Effector memory CD4-positive, alpha-beta T cell (primary cell): ENCODE measurements at places on chromosomes 13 and 19.
A peak's percentile ranks its signal among the peaks of the same experiment; 100 is the strongest.

- no peaks in the 10 kb centered on the region for H3K4me1 ChIP-seq
- H3K36me3 ChIP-seq, result no peaks in the 10 kb centered on the region
- H3K27me3 ChIP-seq, result no peaks in the 10 kb centered on the region
These were observed 71.0 kb downstream of the ITGBL1 start for GRCh38 chr13:101523154-101524131.

GRCh38 chr13:79432992-79433391 is 26.9 kb upstream of the RBM26 start:
- H3K4me1 ChIP-seq, result no peaks in the 10 kb centered on the region
- DNase-seq, result no peak
- H3K36me3 ChIP-seq, result no peaks in the 10 kb centered on the region
- H3K27me3 ChIP-seq, result no peaks in the 10 kb centered on the region
- H3K4me3 ChIP-seq, result no peak overlapping the region

DNA sequence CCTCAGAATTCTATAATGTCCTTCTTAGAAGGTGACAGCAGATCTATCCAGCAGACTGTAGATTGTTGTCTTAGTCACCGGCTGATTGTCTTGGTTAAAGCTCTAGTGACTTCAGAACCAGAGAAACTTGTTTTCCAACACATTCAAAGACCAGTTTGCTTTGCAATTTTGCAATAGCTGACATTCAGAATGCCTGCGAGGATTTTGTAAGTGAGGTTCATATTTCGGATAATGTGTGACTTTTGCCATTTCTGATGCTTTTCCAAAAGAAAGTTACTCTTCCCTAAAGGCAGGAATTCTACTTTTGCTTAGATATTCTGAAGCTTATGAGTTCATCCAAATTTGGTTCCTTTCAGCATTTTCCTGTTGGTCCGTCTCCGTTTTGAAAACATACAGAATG is 13.2 kb downstream of the SPINT2 start:
- H3K4me3 ChIP-seq, result no peak overlapping the region
- H3K27ac ChIP-seq, result no peak overlapping the region
- DNase-seq, result no peak
- H3K4me1 ChIP-seq, result no peaks in the 10 kb centered on the region

DNA sequence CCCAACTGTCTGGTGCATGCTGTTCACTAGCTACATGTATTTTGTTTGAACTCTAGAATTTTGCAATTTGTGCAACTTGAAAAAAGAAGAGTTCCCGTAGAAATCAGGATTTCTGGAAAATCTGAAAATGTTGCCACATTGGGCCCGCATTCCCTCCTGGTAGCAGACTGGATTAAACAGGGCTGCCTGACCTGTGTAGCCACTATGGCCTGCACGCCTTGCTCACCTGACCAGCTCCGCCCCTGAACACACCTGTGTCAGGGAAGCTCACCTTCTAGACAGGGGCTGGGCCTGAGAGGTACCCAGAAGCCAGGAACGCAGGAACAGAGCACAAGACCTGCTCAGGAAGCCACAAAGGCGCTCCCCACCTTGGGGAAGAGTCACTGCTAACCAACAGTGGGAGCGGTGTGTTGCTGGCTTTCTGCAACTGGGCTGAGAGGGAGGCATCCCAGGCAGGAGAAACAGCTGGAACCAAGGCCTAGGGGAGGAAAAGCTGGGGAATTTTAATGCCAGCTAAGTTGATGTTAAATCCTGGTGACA is 106.5 kb downstream of the UQCRFS1 start:
- no peaks in the 10 kb centered on the region for H3K4me1 ChIP-seq
- no peak overlapping the region for H3K4me3 ChIP-seq
- no peaks in the 10 kb centered on the region for H3K36me3 ChIP-seq
- no peak overlapping the region for H3K27ac ChIP-seq
- H3K27me3 ChIP-seq, result no peaks in the 10 kb centered on the region

GRCh38 chr13:39321574-39321973 is 281.4 kb downstream of the LHFPL6 start:
- no peak overlapping the region for H3K27ac ChIP-seq
- H3K27me3 ChIP-seq, result peaks cover 5% of the 10 kb centered on the region
- no peak for DNase-seq
- H3K4me1 ChIP-seq, result no peaks in the 10 kb centered on the region

GRCh38 chr13:39967199-39967959 is 311.9 kb downstream of the COG6 start:
- no peak overlapping the region for H3K4me3 ChIP-seq
- H3K4me1 ChIP-seq, result no peaks in the 10 kb centered on the region
- H3K27me3 ChIP-seq, result no peaks in the 10 kb centered on the region
- no peak overlapping the region for H3K27ac ChIP-seq
- H3K36me3 ChIP-seq, result no peaks in the 10 kb centered on the region

GRCh38 chr13:80510686-80511085 is 169.8 kb upstream of the SPRY2 start:
- no peak overlapping the region for H3K4me3 ChIP-seq
- H3K4me1 ChIP-seq, result no peaks in the 10 kb centered on the region
- DNase-seq, result no peak
- H3K27me3 ChIP-seq, result no peaks in the 10 kb centered on the region

DNA sequence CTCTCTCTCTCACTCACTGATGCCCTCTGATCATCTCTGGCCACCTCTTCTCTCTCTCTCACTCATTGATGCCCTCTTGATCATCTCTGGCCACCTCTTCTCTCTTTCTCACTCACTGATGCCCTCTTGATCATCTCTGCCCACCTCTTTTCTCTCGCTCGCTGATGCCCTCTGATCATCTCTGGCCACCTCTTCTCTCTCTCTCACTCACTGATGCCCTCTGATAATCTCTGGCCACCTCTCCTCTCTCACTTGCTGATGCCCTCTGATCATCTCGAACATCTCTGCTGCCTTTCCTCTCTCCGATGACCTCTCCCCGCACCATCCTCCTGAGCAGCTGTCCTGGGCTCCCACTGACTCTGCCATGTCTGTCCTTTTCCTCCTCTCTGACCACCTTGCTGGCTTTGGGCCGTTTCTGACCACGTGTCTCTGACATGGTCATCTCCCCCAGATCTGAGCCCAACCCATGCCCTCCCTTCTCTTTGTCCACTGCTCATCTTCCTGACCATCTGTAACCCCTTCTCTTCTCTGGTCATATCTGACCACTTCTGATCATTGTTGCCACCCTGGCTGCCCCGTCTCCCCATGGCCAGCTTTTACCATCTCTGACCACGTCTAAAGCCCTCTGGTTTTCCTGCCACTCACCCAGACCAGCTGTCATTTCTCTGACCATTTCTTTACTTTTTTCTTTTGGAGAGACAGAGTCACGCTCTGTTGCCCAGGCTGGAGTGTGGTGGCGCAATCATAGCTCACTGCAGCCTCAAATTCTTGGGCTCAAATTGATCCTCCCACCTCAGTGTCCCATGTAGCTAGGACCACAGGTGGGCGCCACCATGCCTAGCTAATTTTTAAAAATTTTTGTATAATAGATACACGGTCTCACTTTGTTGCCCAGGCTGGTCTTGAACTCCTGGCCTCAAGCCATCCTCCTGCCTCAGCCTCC is 2.4 kb downstream of the LRFN3 start:
- H3K36me3 ChIP-seq, result peaks cover 17% of the 10 kb centered on the region
- peaks cover 28% of the 10 kb centered on the region for H3K4me1 ChIP-seq
- no peak overlapping the region for H3K27ac ChIP-seq
- no peaks in the 10 kb centered on the region for H3K27me3 ChIP-seq
- H3K4me3 ChIP-seq, result peak overlapping the region; percentile 11
- DNase-seq, result no peak

GRCh38 chr19:52198678-52199077 is 8.8 kb downstream of the PPP2R1A start:
- peaks cover 64% of the 10 kb centered on the region for H3K36me3 ChIP-seq
- H3K27ac ChIP-seq, result no peak overlapping the region
- peaks cover 3% of the 10 kb centered on the region for H3K4me1 ChIP-seq
- no peak overlapping the region for H3K4me3 ChIP-seq
- no peaks in the 10 kb centered on the region for H3K27me3 ChIP-seq

- no peak for DNase-seq
- H3K4me1 ChIP-seq, result no peaks in the 10 kb centered on the region
- H3K36me3 ChIP-seq, result no peaks in the 10 kb centered on the region
- H3K27me3 ChIP-seq, result no peaks in the 10 kb centered on the region
These were observed 19.5 kb upstream of the ZNF429 start for GRCh38 chr19:21485926-21486325.

DNA sequence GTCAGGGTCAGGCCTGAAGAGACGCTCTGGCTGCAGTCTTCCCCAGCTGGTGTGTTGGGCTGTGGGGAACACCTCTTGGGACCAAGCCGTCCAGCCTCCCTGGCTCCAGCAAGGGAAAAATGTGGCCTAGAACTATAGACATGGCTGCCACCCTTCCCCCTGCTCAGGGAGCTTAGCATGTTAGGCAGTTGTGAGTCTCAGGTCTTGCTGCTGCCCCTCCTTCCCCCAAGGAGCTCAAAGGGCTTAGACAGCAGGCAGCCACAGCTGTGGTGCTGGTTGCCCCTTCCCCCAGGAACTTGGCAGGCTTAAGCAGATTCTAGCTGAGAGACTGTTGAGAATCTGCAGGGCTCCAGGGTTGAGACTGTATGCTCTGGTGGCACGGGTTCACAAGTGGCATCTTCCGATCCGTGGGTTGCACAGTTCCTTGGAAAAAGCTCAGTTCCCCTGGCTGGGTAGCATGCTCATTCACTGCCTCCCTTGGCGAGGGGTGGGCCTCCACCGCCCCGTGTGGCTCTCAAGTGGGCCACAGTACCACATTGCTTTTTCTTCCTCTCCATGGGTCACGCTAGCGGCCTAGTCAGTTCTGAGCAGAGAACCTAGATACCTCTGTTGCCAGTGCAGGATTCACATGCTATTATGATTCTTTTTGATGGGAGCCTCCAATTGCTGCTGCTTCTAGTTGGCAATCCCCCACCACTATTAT is 1258.6 kb downstream of the OLFM4 start:
- no peaks in the 10 kb centered on the region for H3K36me3 ChIP-seq
- no peak for DNase-seq
- no peaks in the 10 kb centered on the region for H3K4me1 ChIP-seq
- H3K27me3 ChIP-seq, result no peaks in the 10 kb centered on the region

GRCh38 chr13:30718661-30719524 is 16.4 kb upstream of the ALOX5AP start:
- H3K27me3 ChIP-seq, result no peaks in the 10 kb centered on the region
- no peak overlapping the region for H3K4me3 ChIP-seq
- no peak overlapping the region for H3K27ac ChIP-seq
- H3K36me3 ChIP-seq, result no peaks in the 10 kb centered on the region
- H3K4me1 ChIP-seq, result no peaks in the 10 kb centered on the region

DNA sequence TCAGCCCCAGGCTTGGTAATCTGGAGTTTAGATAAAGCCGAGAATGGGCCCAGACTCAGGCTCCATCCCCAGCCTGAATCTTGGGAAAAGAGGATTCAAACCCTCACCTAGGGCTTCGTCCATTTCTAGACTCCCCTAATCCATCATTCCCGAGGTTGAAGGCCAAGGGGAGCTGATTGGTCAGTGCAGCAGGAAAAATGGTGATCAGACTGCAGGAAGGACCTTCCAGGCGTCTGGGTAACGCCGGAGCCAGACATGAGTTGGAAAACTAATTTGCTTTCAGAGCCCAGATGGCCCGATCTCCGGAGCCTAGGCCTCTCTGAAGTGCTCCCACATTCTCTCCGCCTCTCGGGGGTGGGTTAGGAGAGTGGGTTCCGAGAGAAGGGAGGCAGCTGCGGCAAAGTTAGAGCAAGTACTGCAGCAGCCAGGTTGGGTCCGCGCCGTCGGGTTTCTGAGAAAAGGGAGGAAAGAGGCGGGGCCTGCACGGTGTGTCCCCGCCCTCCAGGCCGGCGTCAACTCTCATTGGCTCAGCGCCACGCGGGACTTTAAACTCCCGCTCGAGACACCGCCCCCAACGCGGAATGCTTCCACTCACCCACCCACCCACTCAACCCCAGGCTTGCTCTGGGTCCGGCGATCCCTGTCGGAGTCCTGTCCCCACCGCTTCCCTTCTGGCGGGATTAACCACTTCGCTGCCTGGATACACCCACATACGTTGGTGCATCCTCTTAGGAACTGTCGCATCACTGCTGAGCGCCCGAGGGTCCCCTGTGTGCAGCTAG is 788 bp upstream of the RTBDN start:
- peaks cover 81% of the 10 kb centered on the region for H3K27me3 ChIP-seq
- H3K36me3 ChIP-seq, result no peaks in the 10 kb centered on the region
- no peak overlapping the region for H3K27ac ChIP-seq
- DNase-seq, result no peak
- no peak overlapping the region for H3K4me3 ChIP-seq

GRCh38 chr19:18128044-18128443 is 24.9 kb upstream of the PIK3R2 start:
- H3K27ac ChIP-seq, result no peak overlapping the region
- no peaks in the 10 kb centered on the region for H3K27me3 ChIP-seq
- H3K4me3 ChIP-seq, result no peak overlapping the region
- H3K4me1 ChIP-seq, result no peaks in the 10 kb centered on the region

DNA sequence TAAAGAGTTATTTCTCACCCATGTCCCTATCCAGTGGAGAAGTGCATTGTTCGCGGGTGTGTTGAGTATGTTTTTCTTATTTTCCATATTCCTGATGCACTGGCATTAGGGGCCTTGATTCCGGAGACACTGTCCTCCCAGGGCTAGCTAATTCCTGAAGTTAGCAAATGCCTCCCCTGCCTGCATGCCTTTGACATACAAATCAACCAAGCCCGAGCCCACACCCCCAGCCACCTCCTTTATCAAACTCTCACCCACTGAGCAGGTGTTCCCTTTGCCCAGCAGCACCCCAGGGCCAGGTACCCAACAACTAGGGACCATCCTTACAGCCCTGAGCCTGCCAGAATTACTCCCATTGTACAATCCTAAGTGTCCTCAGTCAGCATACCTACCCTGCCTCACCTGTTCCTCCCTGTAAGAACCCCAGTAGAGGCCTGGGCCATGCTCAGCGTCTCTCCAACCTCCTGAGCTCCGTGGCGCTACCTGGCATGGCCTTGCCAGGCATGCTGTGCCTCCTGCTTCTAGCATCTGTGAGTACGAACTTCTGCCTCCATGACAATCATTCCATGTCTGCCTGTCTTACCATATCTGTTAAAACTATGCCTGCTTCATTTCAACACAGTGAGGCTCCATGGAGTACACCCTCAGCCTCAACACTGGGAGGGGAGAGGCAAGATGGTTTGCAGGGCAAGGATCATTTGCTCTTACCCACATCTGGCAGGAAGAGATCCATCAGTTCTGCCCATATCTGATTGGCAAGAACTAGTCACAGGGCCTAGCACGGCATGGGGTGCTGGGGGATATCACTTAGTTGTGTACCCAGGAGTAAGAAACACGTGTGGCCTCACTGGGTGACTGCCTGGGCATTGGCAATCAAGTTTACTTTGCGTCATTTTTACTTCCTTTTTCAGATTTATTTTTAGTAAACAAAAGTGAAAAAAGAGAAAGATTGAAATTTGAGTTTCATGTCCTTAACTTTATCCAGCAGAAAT is 203.9 kb downstream of the SHISA2 start:
- H3K27ac ChIP-seq, result no peak overlapping the region
- no peaks in the 10 kb centered on the region for H3K36me3 ChIP-seq
- H3K4me1 ChIP-seq, result peaks cover 7% of the 10 kb centered on the region
- no peaks in the 10 kb centered on the region for H3K27me3 ChIP-seq
- no peak overlapping the region for H3K4me3 ChIP-seq

DNA sequence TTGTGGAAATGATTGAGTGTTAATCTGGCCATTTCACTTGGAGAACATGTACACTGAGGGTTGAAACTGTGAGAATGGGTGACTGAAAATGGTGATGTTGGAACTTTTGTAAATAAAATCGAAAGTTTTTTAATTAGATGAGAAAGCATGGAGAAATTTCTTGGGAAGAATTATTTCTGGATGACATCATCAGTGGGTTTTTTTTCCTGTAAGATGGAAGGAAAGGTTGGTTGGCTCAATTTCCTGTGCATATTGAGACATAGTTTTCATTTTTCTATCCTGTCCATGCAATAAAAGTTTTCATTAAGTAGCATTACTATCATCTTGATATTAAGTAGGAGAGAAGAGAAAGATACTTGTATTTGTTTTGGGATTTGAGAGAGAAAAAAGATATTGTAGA is 120.6 kb upstream of the HTR2A start:
- H3K27ac ChIP-seq, result no peak overlapping the region
- no peak for DNase-seq
- no peak overlapping the region for H3K4me3 ChIP-seq
- H3K27me3 ChIP-seq, result no peaks in the 10 kb centered on the region
- no peaks in the 10 kb centered on the region for H3K36me3 ChIP-seq
- H3K4me1 ChIP-seq, result no peaks in the 10 kb centered on the region
